ENCODE measurements at places on chromosomes 16 and 17.

DNA sequence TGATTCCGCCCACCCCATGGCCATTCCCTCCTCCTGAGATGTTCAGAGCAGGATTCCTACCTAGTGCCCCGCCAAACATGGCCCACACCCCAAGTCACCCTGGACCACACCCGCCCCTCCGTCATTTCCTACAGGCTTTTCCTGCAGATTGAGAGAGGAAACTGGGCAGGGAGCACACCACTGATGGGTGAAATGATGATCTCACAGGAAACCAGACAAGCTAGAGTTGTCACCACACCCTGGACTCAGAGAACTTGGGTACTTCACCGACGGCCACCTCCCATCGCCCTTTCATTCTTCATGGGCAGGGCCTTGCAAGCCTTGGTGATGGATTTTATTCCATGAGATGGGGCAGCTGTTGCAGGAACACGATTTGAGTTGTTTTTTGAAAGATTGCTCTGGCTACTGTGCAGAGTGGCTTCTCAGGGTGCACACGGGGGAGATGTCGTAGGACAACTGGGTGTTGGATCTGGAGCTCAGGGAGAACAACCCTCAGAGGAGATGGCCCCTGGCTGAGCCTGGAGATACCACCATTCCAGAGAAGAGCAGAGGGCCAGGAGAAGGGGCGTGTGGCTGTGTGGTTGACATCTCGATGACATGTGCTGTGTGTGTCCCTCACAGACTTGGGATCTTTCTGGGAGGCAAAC is 7.4 kb upstream of the B9D1 start:
- no peak for DNase-seq

DNA sequence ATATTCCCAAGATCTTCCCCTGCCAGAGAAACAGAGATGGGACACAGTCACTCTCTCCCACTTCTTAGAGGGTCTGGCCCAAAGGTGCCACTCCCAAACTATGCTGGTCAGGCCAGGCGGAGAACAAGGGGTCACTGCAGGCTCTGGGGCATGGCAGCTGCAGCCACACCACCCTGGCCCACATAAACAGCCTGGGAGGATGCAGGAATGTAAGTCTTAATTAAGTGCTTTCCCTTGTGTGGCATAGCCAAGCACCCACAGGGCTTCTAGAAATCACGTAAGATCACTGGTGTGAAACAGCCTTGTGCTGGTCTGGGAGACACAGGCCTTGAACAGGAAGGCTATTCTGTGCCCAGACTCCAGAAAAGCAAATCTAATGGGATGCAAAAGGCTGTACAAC is 31.5 kb downstream of the ABCC12 start:
- no peak for DNase-seq

DNA sequence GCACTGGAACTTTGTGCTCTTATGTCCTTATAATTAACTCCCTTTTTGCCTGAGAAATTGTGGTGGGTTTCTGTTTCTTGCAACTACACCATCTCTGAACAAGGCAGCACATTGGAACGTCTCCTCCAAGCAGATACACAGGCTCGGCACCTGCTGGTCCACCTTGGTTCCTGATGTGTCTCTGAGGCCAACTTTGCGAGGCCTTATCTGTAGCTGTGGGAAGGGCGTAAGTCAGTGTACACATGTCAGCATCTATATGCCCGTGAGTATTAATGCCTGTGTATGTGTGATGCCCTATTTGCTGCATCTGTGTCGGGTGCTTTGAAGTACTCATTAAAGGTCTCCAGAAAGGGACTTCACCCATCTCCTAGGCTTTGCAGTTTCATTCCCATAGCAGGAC is 17.5 kb downstream of the GP2 start:
- DNase-seq = no peak

- no peak for DNase-seq
Measured at GRCh38 chr17:48175692-48176470, 68.3 kb downstream of the SNX11 start.

GRCh38 chr16:82524976-82525375 is 101.8 kb upstream of the CDH13 start:
- no peak for DNase-seq

- DNase-seq = no peak
Measured at GRCh38 chr17:59760160-59760559, 52.7 kb downstream of the VMP1 start.

DNA sequence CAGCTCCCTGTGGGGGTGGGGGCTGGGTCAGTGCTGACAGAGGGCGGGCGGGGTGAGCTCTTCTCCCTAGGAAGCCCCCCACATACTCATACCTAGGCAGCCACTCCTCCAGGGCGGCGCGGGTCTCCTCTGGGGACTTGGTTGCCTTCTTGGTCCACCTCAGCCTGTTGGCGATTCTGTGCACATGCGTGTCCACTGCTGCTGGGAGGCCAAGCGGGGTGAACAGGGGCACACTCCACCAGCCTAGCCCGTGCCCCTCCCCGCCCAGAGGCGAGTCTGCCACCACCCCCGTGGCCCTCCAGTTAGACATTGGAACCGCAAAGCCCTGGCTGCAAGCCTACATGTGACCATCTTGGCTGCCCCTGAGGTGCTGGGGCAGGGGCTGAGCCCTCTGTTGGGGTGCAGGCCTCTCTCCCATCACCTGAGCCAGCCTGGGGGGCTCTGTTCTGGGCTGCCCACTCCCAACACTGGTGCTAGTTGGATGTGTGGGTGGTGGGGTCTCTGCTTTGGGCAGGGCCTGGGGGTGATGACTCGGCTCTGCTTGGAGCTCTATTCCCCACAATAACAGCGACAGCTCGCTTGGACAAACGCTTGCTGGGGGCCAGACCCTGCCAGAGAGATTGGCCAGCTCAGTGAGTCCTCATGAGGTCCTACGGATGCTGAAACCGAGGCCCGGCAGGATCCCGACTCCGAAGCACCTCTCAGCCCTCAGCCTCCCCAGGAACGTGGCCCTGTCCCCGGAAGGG is 7.4 kb downstream of the NTHL1 start:
- DNase-seq = no peak

GRCh38 chr17:50222922-50223321 is 21.5 kb upstream of the COL1A1 start:
- no peak for DNase-seq

DNA sequence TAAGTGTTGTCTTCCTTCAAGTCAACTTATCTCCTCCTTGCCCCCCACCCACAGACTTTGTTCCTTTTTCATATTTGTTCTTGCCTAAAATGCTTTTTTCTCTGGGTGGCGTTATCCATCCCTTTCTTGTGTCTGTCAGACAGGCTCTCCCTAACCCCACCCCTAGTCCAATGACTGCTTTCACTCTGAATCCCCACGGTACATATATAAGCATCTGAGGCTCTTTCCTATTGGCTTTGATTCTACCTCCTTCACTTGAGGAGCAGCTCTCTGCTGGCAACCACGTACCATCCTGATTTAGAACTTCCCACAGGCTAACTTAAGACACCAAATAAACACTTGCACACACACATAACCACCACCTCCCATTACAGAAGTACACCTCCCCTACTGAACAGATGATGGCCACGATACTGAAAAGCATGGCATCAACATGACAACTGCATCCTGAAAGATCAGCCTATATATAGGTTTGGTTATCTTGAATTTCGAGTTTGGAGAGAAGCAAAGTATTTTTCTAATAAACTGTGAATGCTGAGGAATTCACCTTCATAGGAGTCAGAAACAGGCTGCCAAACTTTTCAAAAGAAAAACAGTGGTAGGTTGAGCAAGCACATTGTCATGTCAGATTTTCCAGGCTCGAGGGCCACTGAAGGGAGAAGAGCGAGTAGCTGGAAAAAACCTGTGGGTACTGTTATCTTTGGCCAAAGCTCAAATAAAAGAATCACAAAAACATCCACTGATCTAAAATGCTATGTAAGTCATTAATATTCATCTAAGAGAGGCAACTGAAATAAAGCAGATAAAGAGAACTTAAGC is 24.3 kb downstream of the STAT3 start:
- DNase-seq = no peak

- DNase-seq = no peak
Measured at GRCh38 chr17:80358861-80359260, 56.1 kb upstream of the ENDOV start.

DNA sequence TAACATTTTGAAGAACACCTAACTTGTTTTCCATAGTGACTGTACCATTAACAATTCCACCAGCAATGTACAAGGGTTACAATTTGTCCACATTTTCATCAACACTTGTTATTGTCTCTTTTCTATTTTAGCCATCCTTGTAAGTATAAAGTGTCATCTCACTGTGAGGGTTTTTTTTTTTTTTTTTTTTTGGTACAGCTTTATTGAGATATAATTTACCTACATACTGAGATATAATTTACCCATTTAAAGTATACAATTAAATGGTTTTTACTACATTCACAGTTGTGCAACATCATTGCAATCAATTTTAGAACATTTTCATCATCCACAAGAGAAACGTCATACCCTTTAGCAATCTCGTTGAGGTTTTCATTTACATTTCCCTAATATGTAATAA is 17.9 kb upstream of the TMIGD1 start:
- DNase-seq = no peak

DNA sequence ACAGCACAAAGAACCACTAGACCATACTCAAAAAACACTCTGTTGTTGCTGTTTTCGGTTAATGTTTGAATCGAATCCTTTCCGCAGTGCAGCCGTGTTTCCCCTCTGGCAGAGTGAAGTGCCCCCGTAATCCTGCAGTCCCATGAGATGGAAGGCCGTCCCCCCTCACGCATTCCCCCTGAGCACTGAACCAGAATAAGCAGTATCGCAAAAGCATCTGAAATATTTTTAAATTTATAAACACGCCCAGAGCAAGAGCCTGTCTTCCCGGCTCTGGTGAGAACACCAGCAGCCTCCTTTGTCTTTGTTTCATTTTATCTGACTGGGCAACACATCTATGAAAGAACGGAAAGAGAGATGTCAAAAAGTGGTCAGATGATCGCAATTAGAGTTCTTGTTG is 121.0 kb upstream of the ADAMTS18 start:
- no peak for DNase-seq

- DNase-seq = no peak
Measured at GRCh38 chr16:2770057-2770951, 6.8 kb downstream of the ELOB start.

- DNase-seq = no peak
Measured at GRCh38 chr16:67063008-67063407, 34.1 kb downstream of the CBFB start.

GRCh38 chr16:12526515-12526914 is 277.2 kb downstream of the CPPED1 start:
- no peak for DNase-seq
